ENCODE measurements at places on chromosomes 2 and 18.
A peak's percentile ranks its signal among the peaks of the same experiment; 100 is the strongest.

GRCh38 chr2:55109219-55109891 is 59.1 kb upstream of the RTN4 start:
- DNase-seq: no peak

- no peak for DNase-seq
Observed at GRCh38 chr2:219520079-219520478, 5.8 kb downstream of the ASIC4 start.

GRCh38 chr18:48921305-48922225 is 29.2 kb downstream of the SMAD7 start:
- DNase-seq: no peak

- no peak for DNase-seq
Observed at GRCh38 chr2:195722075-195722474, 65.0 kb downstream of the SLC39A10 start.

DNA sequence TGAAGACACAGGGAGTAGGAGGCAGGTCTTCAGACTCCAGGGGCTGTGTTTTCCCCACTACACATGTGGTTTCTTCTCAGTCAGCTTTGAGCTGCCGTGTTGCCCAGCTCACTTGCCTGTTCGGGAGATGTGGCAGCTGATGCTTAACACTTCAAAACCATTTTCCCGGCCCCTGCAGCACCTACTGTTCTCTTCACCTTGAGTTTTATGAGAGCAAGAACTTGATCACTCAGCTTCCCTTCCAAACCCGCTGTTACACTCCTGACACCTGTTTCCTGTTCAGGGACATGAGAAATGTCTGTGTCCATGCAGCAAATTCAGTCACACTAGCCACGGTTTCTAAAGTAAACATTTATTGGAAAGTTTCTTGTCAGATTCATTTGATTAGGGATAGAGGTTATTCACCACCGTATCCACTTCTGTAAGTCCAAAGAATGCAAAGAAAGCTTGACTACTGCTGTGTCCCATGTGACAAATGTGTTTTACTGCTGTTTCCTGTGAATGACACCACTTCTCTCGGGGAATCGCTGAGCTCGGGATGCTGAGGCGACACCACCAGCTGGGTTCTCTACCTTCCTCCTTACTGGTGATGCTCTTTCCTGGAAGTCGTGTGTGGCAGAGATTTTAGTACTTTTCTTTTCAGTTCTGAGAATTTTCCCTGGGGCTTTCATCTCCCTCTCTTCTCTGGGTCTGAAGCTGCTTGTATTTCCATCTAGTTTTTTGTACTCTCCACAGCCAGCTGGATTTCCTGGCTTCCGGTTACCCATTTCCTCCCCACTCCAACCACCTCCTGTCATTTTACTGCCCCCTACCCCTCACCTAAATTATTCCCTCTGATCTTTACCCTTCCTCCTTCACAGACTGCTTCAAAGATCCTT is 91.7 kb downstream of the KLF7 start:
- peak; percentile 50 for DNase-seq

- no peak for DNase-seq
Observed at GRCh38 chr2:54639609-54640008, 83.9 kb upstream of the EML6 start.

- no peak for DNase-seq
Observed at GRCh38 chr2:106353676-106354075, 114.5 kb downstream of the RGPD3 start.

DNA sequence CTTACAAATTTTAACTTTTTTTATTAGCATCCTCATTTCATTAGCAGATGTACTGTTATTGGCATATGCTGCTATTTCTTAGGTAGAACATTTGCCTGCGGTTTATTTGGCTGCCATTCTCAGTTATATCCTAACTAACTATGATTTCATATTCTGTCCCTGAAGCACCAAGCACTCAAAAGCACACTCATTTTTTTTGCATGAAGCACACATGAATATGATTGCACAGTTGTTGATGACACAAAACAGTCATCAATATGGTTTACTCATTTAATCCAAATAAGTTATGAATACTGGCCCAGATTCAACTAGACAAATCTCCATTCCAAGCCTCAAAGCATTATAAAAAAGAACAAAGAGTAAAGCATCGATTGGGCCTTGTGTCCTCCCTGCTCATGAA is 129.4 kb upstream of the CNTNAP5 start:
- DNase-seq: no peak

- no peak for DNase-seq
Observed at GRCh38 chr2:252001-252602, 11.7 kb downstream of the SH3YL1 start.

- DNase-seq: no peak
Observed at GRCh38 chr2:173151671-173152401, 76.2 kb downstream of the MAP3K20 start.

DNA sequence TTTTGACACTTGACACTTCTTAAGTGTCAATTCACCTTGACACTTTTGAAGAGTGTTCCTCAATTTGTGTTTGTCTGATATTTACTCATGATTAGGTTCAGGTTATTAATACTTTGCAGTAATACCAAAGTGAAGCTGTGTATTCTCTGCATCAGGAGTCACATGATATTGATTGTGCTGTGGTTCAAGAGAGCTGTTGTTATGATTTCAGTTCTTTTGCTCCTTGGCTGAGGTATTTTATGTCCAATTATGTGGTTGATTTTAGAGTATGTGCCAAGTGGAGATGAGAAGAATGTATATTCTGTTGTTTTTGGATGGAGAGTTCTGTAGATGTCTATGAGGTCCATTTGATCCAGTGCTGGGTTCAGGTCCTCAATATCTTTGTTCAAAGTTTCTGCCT is 17.2 kb downstream of the EHBP1 start:
- DNase-seq: no peak

DNA sequence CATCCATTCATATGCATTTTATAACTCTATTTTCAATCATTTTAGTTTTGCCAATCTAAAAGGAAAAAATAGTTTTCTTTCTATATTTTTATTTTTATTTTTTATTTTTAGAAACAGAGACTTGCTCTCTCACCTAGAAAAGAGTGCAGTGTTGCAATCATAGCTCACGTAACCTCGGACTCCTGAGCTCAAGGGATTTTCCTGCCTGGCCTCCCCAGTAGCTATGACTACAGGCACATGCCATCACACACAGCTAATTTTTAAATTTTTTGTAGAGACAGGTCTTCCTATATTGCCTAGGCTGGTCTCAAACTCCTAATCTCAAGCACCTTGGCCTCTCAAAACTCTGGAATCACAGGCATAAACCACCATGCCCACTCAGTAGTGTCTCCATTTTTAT is 125.5 kb upstream of the XIRP2 start:
- no peak for DNase-seq

GRCh38 chr2:143379955-143380354 is 250.7 kb downstream of the ARHGAP15 start:
- no peak for DNase-seq

- DNase-seq: no peak
Observed at GRCh38 chr2:104848526-104848925, 5.4 kb upstream of the POU3F3 start.

- DNase-seq: no peak
Observed at GRCh38 chr2:217095511-217096205, 235.8 kb upstream of the TNP1 start.

- no peak for DNase-seq
Observed at GRCh38 chr2:190807886-190808285, 72.7 kb upstream of the GLS start.

- no peak for DNase-seq
Observed at GRCh38 chr18:54140641-54141040, 83.8 kb downstream of the MBD2 start.

- DNase-seq: no peak
Observed at GRCh38 chr2:135790423-135790822, 46.6 kb downstream of the LCT start.

DNA sequence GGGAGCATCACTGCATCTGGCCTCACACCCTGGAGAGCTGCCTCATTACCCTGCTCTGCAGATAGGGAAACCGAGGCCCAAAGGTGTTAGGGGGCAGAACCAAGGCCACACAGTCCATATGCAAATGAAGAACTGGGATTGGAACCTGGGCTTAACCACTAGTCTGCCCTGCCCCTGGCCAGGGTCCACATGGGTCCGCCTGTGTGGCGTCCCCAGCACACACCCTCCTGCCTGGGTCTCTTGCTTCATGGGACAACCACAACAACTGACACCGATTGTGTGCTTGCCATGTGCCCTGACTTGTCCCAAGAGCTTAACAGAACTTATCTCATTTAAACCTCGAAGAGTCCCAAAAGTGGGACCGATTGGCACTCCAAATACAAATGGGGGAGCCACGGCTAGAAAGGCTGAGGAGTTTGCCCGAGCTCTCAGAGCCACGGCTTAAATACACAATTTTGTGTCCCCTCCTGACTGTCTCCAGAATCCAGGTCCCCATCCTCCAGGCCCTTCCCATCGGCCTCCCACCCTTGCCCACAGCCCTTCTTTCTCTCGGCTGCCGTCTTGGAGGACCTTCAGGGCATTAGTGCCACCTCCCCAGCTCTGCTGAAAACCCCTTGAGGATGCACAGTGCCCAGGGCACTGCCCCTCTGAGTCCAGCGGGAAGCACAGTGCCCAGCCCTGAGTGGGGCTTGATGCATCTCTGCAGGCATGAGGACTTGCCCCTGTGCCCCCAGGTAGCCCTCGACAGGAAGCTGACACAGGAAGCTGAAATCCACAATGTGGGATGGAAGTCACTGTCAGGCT is 5.8 kb upstream of the DUSP2 start:
- no peak for DNase-seq

- DNase-seq: no peak
Observed at GRCh38 chr2:103875531-103875930, 978.4 kb upstream of the POU3F3 start.

- no peak for DNase-seq
Observed at GRCh38 chr2:199692489-199692888, 158.5 kb downstream of the FTCDNL1 start.

GRCh38 chr2:38148501-38148900 is 72.5 kb upstream of the CYP1B1 start:
- no peak for DNase-seq

GRCh38 chr2:46535360-46535759 is 56.0 kb downstream of the TMEM247 start:
- DNase-seq: no peak

GRCh38 chr18:35050028-35050546 is 8.9 kb downstream of the MAPRE2 start:
- no peak for DNase-seq

DNA sequence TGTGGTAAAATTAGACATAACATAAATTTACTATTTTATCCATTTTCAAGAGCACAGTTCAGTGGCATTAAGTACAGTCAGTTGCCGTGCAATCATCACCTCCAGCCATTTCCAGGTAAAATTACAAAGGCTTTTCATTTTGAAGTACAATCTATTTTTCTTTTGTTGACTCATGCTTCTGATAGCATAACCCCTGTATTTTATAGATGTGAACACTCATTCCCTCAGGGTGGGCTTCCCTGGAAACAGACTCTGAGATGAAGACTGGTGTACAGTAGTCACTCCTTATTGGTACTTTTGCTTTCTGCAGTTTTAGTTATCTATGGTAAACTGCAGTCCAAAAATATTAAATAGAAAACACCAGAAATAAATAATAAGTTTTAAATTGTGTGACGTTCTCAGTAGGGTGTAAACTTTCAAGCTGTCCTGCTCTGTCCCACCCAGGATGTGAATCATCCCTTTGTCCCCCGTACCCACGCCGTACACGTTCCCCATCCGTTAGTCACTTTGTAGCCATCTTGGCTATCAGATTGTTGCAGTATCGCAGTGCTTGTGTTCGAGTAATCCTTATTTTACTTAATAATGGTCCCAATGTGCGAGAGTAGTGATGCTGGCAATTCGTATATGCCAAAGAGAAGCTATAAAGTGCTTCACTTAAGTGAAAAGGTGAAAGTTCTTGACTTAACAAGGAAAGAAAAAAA is 41.1 kb upstream of the NAB1 start:
- DNase-seq: no peak

DNA sequence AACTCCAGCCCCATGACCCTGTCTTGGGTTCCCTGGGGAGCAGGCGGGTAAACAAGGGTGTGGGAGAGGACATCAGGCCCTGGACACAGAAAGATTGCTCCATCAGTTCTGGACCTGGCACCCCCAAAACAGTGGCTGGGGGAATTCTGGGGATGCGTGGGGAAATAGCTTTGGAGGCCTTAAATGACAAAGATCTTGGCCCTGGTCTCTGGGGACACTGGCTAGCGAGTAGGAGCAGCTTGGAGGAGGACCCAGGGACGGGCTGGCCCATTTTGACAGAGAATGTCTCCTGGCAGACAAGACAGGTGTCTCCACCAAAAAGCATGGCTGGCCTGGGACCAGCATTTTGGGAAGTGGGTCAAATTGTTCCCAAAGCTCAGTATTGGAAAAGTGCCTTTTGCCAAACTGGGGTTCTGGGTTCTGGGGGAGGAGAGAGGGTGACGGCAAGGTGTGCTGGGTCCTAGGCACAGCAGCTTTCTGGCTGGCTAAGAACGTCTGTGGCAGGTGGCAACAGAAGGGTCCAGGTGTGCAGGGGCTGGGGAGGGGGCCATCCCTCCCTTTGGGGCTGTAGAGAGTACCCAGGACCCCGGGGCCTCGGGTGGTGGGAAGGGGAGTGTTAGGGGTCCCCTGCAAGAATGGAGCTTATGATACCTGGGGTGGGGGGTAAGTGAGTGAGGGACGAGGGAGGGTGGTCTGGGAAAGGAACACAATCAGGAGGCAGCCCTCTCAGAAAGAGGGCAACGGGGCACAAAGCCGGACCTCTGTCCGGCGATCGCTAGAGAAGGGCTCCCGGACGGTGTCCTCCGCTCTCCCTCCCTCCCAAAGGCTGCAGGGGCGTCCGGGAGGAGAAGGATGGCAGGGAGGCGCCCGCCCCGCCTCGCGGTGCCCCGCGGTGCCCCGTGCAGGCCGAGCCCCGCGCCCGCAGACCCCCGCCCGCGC is 556 bp downstream of the CYRIA start:
- DNase-seq: no peak

- DNase-seq: no peak
Observed at GRCh38 chr2:239729681-239730566, 295.2 kb downstream of the NDUFA10 start.

GRCh38 chr2:207913772-207914358 is 111.5 kb downstream of the PLEKHM3 start:
- no peak for DNase-seq

DNA sequence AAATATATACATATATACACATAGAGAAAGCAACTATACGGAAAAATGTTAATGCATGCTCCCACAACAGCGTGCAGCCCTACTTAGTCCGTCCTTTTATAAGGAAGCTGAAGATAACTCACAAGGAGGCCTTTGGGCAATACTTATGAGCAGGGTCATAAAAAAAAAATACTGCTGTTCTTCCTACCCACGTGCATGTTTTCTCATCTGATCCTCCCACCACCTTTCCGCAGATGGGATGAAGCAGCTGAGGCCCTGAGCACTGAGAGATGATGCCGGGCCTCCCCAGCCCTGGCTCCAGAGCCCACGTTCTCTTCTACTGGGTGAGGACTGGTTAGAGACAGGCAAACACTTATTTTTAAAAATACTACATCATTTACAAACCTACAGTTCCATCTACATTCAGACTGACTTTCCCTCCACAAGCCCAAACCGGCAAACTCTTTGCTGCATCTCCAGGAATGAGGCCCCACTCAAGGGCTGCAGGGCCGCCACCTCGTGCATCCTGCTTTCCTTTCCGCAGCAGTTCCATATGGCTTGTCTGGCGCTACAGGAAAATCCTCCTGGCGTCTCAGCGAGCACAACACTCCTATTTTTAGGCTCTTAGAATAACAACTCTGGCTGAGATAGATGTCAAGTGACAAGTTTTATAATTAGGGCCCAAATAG is 41.6 kb downstream of the TBC1D8 start:
- DNase-seq: no peak
